ENCODE measurements at places on chromosomes 3 and 15.

DNA sequence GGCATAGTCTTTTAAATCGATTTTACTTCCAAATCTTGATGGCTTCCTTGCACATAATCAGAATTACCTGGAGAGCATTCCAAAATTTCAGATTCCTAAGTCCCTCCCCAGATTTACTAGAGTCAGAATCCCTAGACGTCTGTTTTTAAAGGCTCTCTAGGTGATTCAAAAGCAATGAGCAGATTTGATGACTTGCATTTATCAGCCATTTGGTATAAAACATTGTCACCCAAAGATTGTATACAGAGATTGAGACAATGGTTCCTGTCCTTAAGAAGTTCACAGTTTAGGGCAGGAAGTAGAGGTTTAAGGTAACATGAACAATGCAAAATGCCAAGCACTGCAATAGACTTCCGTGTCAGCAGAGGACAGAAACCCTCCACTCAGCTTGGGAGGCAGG, 2.6 kb upstream of the PYGO1 start:
- no peak for DNase-seq

DNA sequence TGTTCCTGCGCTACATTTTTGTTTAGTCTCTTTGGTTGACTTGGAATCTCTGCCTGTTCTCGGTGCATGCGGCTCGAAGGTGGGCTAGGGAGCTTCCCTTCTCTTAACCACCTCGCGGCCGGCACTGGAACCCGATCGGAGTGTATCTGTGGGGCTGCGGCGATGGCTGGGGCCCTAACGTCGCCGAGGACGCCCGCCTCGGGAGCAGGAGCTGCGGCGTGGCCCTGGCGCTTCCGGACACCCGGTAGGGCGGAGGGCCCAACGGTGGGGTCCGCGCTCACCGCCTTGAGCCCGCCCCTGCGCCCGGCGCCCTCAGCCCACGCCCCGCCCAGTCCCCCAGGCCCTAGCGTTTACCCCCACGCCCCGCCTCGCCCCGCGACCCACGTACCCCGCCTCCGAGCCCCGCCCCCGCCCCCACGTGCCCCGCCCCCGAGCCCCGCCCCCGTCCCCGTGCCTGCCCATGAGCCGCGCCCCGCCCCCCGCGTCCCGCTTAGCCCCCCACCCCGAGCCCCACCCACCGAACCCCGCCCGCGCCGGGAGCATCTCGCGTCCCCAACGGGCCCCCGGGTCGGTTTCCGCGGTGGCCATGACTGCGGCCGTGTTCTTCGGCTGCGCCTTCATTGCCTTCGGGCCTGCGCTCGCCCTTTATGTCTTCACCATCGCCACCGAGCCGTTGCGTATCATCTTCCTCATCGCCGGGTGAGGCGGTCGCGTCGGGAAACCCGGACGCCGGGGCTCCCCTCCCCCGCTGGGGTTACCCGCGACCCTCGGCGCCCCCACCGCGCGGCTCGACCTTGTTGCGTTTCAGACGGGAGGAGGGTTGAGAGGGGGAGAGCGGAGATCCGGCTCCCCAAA, at the start of gene APH1B:
APH1B (plus strand) TSS at position 568 of the 855 bp plus-strand sequence; CDS start at position 587, 19 bp downstream.
- DNase-seq = peak; percentile 45

DNA sequence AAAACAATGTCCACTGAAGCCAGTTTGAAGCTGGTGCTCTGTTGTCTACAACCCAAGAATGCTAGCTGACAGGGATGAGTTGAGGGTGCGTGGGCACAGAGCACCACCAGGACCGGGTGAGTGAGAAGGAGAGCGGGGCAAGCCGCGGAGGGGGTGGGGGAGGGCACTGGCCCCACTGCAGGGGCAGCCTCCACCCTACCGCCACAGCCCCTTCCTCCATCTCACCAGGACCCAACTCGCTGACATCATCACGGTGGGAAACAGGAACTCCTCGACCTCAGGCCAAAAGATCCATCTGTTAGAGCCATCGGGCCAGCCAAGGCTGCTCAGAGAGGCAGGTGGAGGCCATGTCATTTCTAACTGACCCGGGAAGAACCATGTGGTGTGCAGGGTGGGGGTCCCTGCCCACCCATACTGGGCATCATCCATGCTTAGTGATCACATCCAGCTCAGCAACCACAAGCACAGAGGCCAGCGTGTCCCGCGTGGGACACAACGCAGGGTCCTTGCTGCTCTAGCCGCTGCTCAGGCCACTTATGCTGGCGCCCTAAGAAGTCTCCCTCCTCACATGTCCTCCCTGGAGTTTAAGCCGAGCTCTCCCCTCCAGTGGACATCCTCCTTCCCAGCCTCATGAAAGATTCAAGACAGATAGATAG, 57.6 kb upstream of the GATA2 start:
- DNase-seq = no peak

- DNase-seq = no peak
Measured at GRCh38 chr3:195895078-195895860, 13.1 kb downstream of the TNK2 start.

DNA sequence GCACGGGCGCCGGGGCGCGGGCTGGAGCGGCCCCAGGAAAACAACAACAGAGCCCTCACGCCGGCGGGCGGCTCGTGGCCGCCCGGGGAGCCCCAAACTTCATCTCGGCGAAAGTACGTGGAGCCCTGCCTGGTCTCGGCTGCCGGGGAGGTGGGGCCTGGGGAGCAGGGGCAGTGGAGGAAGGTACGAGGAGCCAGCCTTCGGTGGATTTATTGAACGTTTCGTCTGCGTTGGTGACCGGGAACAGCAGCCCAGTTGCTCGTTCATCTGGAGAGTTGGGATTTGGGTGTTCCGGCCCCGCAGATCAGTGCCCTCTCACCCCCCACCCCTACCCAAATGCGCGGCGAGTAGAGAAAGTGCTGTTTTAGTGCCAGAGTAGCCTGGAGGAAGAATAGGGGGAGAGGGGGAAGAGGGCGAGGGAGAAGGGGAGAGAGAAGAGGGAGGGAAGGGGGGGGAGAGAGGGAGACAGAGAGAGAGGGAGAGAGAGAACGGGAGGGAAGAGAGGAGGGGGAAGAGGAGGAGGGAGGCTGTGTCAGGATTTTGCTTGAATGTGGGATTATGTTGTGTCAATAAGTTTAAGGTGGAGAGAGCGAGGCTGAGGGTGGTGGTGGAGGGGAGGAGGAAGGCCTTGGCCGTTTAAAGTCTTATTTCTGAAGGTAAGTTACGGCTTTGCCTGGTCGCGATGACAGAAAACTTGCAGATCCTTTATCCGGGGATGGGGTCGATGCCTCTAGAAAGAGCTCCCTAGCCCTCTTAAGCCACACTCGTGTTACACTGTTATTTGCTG, 970 bp downstream of the BBX start:
- no peak for DNase-seq

- no peak for DNase-seq
Measured at GRCh38 chr3:4752201-4753072, 226.8 kb upstream of the BHLHE40 start.

GRCh38 chr3:127159543-127159942, 33.4 kb upstream of the PRR23E start:
- no peak for DNase-seq

- no peak for DNase-seq
Measured at GRCh38 chr15:101243420-101243819, 8.4 kb downstream of the CHSY1 start.

- DNase-seq = no peak
Measured at GRCh38 chr3:197496746-197497125, 59.0 kb downstream of the BDH1 start.

DNA sequence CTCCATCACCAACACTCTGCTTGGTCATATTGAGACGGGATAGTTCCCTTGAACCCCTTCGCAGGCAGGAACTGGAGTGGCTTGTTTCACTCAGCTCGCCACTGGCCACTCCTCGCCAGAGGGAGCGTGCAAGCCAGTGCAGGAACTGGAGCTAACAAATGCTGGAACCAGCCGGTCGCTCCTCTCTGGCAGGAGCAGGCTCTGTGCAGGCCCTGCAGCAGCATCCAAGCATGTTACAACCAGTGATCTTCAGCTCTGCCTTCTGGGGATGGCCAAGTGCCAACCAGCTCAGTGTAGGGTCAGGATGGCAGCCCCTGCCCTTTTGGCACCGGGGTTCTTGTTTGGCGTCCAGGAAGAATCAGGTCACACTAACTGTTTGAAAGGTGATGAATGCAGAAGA, 329.0 kb upstream of the AZI2 start:
- no peak for DNase-seq

DNA sequence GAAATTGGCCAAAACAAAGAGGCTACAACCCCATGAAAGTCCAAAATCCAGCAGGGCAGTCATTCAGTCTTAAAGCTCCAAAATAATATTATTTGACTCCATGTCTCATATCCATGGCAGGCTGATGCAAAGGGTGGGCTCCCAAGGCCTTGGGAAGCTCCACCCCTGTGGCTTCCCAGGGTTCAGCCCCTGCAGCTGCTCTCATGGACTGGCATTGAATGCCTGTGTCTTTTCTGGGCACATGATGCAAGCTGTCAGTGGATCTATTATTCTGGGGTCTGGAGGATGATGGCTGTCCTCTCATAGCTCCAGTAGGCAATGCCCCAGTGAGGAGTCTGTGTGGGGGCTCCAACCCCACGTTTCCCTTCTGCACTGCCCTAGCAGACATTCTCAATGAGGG, 81.8 kb downstream of the ZMAT3 start:
- no peak for DNase-seq

GRCh38 chr3:134772011-134772410, 23.0 kb upstream of the EPHB1 start:
- DNase-seq = no peak

DNA sequence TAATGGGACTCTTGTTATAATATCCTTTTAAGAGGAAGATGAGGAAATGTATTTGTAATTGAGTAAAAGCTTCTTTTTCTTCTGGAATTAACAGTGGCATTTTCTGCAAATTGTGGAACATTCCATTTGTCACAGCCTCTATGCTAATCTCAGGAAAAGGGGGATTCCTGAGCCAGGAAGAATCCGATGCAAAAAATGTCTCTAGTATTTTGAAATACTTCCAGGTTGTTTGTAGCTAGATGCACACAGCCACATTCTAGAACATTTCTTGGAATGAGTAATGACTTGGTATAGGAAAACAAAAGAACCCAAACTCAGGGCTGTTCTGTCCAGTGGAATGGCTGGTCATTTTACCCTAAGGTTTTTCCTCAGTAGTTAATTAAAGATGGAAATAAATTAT, 98.5 kb upstream of the SLC2A2 start:
- DNase-seq = no peak

DNA sequence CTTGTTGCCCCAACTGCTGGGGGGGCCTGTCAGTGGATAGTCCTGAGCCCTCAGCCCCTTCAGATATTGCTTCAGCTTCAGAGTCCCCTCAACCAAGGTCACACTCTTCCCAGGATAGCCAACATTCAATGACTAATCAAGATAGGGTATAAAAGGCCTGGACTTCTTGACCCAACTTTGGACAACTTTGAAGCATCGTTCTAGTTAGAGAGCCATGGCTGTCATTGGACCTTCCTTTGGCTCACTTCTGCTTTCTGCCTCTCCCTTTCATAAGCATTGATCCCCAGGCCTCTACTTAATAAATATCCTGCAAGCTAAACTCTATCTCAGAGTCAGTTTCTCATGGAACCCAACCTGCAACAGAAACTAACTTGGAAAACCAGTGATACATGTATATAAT, 31.3 kb upstream of the DCLK3 start:
- DNase-seq = no peak

DNA sequence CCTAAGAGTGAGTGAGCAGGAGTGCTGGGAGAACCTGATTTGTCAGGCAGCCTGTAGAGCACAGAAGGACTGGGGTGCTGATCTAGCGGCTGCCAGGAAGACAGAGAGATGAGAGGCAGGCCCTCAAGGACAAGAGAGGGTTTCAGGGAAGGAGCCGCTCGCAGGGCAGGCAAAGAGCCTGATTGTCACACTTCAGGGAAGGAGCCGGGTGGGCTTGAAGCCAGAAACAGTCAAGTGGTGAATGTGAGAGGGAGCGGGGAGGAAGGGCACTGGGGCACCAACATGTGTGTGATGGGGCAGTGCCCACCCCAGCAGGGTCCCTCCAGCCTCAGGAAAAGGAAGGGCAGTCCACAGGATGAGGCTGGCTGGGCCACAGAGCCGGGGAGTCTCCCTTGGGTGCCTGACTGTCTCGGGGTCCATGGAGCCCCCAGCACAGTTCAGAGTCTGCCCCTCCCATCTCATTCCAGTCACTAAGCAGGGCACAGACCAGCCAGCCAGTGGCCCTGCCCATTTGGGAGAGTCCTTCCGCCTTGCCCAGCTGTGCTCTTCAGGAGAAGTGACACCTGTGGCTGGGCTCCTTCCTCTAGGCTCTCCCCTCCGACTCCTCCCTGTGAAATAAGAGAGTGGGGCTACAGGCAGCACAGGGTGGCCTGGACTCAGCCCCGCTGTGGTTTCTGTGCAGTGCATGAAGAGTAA, 148.6 kb downstream of the RAB11A start:
- DNase-seq = no peak

GRCh38 chr3:121483290-121483689, 62.5 kb downstream of the POLQ start:
- DNase-seq = no peak
